ACHN (cell line): ENCODE measurements at places on chromosomes 3 and 15.

GRCh38 chr15:42736178-42736792 is 643 bp downstream of the CDAN1 start:
- peak; percentile 13 for DNase-seq

DNA sequence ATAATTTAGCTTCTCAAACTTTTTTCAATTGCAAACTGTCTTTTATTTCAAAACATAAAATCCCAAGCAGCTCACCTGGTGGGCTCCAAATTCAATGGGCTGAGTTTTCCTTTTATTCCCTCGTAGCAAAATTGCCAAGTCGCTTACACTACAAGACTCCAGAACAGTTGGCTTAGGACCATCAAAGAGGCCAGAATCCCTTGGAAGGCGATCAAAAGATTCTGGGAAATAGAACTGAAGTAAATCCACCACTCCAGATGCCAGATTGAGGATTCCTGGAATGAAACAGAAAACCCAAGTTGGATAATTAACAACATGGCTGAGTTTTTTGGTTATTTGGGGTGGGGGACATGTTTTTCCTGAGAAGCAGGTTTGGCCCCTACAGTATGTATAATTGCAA is 87.7 kb upstream of the DCLK3 start:
- DNase-seq = no peak

- peak; percentile 39 for DNase-seq
Observed at GRCh38 chr3:31880020-31880419, 101.0 kb downstream of the OSBPL10 start.

GRCh38 chr3:179035232-179035631 is 36.4 kb downstream of the ZMAT3 start:
- no peak for DNase-seq

GRCh38 chr3:107855710-107856109 is 235.1 kb downstream of the CD47 start:
- no peak for DNase-seq

GRCh38 chr3:19559724-19560442 is 374.1 kb downstream of the EFHB start:
- DNase-seq = no peak

DNA sequence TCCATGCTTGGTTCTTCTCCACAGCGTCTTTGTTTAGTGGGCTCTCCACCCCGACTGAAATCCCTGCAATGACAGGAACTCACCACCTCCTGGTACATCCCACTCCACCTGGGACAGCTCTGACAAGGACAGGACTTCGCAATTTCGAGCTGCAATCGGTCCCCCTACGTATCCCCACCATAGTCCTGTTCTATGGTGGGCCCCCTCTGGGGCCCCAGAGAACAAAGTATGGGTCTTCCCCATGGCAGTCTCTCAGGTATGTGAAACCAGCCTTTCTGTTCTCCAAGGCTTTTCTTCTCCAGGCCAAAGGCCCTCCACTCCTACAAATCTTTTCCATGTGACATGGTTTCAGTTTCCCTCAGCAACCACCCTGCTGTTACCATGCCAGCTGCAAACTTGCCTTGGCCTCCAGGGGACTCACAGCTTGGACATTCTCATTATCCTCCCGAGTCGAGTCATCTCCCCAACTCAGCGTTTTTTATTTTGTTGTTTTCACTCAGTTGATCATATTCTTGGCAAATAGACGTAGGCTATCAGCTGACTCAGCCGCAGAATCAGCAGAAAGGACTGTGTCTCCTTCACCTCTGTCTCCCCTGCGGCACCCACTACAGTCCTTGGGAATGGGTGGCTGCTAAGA is 233.3 kb downstream of the OPA1 start:
- DNase-seq = peak; percentile 10

DNA sequence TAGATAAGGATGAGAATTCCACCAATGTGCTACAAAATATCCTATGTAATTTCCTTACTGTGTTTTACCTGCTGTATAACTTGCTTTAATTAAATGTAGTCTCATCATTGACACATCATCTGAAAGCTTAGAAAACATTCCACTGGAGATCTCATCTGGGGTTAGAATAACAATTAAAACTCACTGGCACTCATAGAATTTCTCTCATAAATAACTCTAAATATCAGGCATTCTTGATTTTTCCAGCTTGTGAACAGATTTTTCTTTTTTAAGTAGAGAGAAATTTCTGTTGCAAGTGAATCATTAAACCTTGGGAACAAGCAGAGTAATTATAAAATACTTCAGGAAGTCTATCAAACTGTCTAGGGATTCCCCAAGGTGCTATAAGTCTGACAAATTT is 843.8 kb downstream of the NAALADL2 start:
- DNase-seq = no peak

DNA sequence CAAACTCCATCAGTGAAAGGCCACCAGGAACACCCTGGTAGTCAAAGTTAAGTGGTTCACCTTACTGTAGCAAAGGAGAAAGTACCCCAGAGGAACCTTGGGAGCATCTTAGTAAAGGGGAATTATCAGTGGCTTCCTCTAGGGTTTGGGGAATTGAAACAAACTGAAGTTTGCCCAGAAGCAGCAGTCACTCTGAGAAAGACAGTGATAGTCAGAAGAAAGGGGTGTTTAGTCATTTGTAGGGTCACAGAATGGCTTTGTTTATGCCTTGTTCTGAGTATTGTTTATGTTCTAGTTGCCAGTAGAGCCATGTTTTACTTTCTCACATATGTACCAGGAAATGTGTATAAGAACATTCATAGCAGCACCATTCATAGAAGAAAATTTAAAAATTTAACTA is 93.8 kb downstream of the FHIT start:
- no peak for DNase-seq

- DNase-seq = no peak
Observed at GRCh38 chr15:58243070-58243469, 104.9 kb downstream of the AQP9 start.

GRCh38 chr3:11140713-11141104 is 13.6 kb upstream of the HRH1 start:
- DNase-seq = no peak

GRCh38 chr15:66698318-66698961 is 3.6 kb upstream of the SMAD6 start:
- DNase-seq = peak; percentile 72

DNA sequence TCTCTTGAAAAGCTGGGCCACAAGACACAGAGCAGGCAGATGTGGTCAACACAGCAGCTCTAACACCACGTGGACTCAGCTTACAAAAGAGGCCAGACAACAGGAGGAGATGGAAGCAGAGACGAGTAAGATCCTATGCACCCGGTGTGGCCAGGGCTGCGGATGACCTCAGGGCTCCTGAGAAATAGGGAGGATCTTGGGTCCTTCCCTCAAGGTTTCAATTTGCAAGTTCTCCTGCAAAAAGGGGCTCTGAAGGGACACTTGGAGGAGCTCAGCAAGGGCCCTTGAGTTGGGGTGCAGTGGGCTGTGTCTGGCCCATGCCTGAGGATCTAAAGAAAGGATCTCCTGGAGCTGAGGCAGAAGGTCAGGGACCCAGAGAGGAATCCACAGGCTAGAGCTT is 249.5 kb upstream of the IGF1R start:
- no peak for DNase-seq

DNA sequence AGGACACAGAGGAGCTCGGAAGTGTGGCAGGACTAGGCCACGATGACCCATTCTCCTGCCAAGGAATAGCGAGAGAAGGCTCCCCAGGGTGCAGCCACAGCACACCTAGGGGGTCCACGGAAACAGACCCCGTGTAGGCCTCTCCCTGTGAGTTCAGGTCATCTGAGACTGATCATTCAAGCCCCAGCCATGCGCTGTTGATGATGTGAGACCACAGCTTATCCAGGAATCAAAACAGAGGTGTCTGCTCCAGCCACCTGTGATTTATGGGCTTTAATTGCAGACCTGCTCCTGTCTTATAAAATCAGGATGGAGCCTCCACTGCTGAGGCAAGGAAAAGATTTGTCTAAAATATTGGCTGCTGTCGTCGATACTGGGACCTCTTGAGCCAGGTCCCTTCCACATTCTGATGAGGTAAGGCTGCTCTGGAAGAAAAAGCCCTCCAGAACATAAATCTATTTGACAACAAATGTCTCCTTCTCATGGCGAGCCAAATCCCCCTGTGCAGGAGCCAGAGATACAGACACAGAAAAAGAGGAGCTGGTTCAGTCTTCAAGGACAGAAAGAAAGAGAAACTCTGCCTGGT is 186.7 kb downstream of the TJP1 start:
- no peak for DNase-seq

GRCh38 chr3:37622999-37623883 is 238.4 kb upstream of the CTDSPL start:
- no peak for DNase-seq

DNA sequence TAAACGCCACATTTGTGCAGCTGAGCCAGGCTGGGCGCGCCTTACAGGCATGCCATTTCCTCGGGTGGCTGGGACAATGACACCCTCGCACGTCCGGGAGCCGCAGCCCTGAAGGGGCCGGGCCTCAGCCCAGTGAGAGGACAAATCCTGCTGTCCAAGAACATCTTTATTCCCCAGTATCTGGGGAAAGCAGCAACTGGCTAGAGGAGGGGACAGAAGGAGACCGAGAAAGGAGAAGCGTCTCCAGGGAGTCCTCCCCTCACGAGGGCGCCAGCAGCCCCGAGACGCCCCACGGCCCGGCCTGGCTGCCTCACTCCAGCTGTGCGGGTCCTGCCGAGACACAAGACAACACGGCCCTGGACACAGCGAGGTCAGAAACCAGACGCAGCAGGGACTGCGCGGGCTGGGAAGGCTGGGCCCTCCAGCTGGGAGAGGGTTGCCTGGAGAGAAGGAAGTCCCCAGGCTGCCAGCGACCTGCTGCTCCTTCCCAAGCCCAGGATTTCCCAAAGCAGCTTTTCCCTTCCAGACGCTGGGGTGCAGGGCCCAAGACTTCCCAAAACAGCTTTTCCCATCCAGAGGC is 130.2 kb downstream of the CHSY1 start:
- no peak for DNase-seq

- DNase-seq = peak; percentile 1
Observed at GRCh38 chr3:37863949-37864822, 2.5 kb downstream of the CTDSPL start.

GRCh38 chr3:124620600-124621063 is 109.6 kb upstream of the UMPS start:
- peak; percentile 37 for DNase-seq

DNA sequence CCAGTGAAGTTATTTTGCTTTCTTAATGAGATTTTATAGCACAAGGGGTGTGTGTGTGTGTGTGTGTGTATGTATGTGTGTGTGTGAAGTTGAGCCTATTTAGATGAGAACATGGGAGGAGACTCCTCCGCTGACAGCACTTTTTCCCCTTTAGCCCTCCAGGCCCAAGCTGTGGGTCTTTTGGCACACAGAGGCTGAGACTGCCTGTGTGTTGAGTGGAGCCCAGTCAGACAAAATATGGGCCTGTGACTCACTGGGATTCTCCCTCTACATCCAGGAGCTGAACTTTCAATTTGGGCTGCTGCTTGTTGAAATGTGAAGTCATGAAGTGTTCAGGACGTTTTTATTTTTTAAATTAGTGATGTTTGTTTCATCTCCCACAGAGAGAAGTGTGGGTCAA is 108.0 kb downstream of the MFSD1 start:
- DNase-seq = no peak

DNA sequence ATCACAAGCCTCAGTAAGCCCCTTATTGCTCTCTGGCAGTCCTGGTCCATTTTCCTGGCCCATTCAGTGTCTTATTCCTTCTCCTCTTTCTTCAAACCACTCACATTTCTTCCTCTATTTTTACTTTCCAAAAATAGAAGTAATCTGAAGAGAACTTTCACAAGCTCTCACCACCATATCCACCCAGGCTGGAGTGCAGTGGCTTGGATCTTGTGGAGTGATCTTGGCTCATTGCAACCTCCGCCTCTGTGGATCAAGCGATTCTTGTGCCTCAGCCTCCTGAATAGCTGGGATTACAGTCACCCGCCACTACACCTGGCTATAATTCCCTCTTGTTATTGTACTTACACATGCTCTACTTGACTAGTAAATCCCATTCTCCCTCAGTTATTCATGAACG is 16.8 kb downstream of the ARMC8 start:
- DNase-seq = no peak

DNA sequence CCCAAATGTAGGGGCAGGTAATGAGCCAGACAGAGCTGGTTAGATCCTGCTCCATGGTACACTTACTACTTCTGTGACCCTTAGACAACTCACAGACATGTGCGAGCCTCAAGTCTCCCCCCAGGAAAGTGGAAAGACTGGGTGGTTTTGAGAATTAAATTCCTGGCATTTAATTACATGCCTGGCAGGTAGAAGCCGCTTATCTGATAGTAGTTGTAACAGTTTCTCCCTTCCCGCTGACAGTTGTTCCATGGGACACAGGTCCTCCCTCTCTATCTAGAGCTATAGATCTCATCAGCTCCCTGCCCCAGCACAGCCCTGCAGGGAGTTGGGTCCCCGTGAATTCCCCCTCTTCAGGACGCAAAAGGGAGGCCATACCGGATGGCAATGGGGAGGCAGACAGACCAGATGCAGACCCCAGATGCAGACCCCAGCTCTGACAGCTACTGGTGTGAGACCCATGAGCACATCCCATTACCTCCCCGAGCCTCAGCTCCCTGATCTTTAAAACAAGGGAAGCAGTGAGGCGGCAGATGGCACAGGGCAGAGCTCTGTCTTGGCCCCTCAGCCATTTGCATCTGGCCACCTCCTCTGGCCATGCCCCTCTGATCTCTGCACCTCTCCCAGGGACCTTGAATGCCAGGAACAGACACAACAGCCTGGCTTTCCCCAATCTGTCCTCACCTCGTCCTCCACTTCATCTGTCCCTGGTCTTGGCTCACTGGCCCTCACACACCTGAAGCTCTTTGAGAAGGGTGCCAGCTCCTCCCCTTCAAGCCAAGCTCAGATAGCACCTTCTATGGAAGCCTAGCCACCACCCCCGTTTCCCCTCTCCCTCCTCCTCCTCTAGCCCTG is 34.1 kb upstream of the NR2C2 start:
- no peak for DNase-seq

DNA sequence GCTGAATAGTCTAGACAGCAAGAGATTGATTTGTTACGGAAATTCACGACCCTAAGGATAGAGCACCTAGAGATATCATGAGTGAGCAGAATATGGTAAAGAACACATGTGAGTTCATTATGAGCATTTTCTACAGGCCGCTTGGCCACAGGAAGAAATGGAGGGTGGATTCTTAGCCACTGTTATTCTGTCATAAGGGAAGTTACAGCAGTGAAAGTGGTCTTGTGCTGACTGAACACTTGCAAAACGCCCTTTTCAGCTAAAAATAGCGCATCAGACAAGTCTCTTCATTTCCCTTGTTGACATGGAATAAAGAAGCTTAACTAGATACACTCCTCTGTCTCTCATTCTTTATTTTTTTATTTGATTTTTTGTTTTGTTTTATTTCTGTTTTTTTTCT is 19.8 kb downstream of the DGKG start:
- no peak for DNase-seq

DNA sequence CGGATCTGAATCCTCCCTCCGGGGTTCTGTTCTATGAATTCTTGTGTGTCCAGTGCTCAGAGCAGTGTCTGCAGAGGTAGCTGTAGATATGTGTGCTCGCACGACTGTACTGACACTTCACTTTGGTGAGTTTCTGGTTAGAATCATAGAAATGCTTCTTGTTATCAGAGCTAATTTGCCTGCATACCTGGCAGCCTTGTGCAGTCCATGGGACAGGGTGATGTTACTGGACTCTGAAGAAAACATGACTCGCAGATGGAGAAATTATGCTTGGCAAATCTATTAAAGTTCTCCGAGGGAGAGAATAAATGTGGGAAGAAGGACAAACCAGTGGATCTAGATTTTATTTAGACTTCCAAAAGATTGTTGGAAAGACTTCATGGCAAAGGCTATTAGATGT is 12.2 kb downstream of the CGNL1 start:
- peak; percentile 15 for DNase-seq

GRCh38 chr15:36877796-36878683 is 222.3 kb downstream of the MEIS2 start:
- no peak for DNase-seq

GRCh38 chr3:76025561-76025960 is 240.2 kb upstream of the ZNF717 start:
- DNase-seq = no peak
